ENCODE measurements at places on chromosomes 7 and 10.

DNA sequence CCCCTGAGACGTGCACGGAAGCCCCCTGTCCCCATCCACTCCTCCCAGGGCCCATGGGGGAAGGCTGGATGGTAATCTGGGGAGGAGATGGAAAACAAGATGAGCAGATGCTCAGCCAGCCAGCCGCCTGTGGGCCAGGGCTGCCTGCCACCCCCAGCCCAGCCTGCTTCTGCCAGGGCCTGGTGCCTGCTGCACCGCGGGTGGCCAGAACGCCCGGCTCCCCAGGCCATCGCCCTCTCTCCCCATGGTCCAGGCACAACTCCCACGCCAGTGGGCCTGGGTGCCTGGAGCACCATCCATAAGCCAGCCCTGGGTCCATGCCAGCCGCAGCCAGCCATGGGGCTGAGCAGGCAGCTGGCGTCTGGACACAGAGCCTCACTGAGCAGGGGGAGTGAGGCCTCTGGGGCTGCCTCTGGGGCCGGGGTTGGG lies 57.2 kb upstream of the ELN start:
- DNase-seq = no peak

- peak; percentile 22 for DNase-seq
These were observed 2.0 kb downstream of the PIP4K2A start for GRCh38 chr10:22712211-22712955.

DNA sequence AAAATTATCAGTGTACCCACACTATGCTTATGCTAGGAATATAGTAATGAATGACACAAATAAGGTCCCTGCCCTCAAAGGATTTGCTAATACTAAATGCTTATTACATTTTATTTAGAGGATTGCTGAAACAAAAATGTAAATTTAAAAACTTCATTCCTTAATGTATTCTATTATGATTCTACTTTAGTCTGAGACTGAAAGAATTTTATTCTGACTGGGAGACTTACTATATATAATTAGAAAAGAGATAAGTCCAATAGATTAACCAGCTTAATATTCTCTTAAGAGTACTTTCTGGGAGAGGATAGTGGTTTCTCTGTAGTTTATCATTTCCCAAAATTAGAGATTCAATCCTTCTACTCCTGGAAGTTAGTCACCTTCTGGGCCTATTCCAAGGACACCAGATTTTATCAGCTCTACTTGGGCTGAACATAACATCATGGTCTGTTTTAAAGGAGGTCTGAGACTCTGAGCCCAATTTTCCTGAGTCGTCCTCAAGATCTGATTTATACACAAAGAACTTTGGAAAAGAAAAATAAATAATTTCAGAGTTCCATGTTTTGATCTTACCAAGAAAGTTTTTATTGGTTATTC lies 41.1 kb downstream of the ASZ1 start:
- DNase-seq = no peak

DNA sequence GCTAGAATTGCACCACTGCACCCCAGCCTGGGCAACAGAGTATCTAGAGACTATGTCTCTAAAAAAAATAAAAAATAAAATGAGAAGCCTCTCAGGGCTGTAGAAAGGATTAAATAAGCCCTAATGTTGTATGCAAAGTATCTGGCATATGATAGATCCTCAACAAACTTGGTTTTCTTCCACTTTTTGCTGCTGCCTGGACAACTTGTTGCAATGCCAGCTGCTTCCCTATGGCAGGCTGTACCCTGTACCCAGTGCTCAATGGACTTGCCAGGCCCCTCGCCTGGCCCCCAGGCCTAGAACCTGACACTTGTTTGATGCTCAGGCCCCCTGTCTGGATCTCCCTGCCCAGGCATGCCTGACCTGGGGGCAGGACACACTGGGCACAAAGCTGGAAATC lies 28.5 kb upstream of the CDH23 start:
- DNase-seq = no peak

DNA sequence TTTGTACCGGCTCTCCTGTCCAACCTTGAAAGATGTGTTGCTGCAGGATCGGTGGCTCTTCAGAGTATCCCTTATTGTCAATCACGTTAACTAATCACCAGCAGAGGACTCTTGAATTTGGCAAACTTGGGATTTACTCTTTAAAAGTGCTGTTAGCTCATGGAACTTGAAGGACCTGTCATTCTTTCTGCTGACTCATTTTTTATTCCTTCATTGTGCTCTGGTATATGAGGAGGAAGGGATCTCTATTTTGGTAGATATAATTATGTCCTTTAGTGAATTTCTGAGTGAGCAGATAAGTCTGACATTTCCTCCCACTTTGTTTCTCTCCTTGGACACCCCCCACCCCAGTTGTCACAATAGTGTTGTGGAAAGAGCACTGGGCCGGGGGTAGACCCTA lies 175.1 kb upstream of the HDAC9 start:
- no peak for DNase-seq

- DNase-seq = no peak
These were observed 413 bp downstream of the PANK1 start for GRCh38 chr10:89644691-89644966.

DNA sequence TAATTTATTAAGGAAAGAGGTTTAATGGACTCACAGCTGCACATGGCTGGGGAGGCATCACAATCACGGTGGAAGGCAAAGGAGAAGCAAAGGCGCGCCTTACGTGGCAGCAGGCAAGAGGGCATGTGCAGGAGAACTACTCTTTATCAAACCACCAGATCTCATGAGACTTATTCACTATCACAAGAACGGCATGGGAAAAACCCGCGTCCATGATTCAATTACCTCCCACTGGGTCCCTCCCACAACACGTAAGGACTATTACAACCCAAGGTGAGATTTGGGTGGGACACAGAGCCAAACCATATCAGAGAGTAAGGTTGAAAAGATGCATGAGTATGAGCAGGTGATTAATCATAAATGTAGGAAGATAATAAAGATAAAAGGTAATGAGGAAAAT lies 3.2 kb upstream of the JCAD start:
- no peak for DNase-seq

DNA sequence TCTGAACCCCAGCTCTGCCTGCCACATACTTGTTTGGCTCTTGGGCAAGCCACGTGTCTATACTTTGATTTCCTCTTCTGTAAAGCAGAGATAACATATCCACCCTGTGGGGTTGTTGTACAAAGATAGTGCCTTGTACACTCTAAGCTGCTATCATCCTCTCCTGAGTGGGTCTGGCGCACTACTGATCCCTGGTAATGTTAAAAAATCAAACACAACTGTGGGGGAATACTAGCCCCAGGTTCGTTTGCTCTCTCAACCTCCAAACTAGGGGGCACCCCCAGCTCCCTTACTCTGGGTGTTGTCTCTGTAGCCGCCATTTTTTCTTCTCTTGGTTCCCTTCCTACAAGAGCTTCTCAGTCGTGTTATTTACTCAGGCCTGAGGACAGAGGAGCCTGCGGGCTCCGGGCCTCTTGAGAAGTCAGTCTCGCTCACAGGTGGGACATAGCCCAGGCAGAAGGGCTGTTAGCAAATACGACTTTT lies 1.0 kb downstream of the POLM start:
- no peak for DNase-seq

GRCh38 chr10:76316234-76316633 lies 884.8 kb downstream of the LRMDA start:
- no peak for DNase-seq

DNA sequence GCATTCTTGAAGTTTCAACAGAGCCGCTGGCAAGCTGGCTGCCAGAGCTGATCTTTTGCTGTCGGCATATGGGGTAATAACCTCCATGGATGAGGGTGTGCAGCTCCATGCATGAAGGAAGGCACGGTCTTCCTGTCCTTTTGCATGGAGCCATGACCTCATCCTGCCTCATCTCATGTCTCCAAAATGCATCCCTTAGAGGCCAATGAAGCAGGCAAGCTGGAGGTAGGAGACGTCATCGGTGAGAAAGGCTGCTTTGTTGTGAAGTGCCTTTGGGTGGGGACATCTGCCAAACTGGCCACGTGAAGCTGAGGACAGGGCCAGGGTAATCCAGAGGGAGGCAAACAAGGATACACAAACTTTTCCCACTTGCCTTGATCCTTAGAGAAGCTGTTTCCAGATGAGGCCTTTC lies 161.5 kb upstream of the TBX20 start:
- DNase-seq = no peak

DNA sequence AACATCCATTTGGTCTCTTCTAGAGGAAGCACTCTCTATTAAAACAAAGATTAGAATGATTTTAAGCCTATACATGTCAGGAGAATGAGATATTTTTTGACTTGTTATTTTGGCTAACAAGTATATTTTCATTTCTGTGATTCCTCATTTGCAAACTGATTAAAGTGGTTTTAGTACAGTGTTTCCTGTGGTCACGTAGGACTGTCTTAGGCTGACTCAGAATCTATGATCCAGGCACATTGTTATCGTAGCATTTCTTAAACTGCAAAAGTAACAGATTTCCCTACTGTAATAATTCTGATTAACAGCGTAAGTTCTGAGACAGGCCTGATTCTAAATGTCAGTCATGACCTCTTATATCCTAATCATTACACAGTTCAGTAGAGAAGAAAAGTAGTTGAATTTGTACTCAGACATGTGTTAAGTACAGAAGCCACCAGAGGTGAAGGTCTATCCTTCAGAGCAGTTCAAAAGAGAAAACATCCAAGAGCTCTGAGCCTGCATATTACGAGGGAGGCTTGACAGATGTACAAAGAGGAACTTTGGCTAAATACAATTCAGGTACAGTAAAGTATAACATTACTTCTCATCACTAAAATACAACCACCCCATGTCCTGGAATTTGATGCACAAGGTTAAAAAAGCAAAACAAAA lies 124.1 kb upstream of the TEX47 start:
- DNase-seq = no peak

DNA sequence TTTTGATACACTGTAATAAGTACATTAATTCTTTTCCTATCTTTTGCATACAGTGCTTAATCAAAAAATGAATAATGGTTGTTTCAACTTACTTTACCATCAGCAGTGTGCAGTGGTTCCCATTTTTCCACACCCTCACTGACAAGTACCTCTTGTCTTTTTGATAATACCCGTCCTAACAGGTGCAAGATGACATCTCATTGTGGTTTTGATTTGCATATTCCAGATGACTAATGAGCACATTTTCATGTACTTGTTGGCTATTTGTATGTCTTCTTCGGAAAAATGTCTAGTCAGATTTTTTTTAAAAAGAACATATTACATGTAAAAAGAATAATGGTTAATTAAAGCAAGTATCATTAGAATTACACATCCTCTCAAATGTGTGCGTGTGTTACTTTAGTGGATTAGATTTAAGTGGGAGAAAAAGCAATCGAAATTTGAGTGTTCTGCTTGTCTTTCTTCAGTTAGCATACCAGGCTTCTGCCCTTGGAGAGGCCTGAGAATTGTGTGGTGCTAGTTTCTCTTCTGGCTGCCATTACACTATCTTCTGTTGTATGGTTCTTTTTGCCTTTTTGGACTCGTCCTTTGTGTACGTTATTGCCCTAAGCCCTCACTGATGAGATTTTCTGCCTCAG lies 291.2 kb downstream of the AUTS2 start:
- no peak for DNase-seq

DNA sequence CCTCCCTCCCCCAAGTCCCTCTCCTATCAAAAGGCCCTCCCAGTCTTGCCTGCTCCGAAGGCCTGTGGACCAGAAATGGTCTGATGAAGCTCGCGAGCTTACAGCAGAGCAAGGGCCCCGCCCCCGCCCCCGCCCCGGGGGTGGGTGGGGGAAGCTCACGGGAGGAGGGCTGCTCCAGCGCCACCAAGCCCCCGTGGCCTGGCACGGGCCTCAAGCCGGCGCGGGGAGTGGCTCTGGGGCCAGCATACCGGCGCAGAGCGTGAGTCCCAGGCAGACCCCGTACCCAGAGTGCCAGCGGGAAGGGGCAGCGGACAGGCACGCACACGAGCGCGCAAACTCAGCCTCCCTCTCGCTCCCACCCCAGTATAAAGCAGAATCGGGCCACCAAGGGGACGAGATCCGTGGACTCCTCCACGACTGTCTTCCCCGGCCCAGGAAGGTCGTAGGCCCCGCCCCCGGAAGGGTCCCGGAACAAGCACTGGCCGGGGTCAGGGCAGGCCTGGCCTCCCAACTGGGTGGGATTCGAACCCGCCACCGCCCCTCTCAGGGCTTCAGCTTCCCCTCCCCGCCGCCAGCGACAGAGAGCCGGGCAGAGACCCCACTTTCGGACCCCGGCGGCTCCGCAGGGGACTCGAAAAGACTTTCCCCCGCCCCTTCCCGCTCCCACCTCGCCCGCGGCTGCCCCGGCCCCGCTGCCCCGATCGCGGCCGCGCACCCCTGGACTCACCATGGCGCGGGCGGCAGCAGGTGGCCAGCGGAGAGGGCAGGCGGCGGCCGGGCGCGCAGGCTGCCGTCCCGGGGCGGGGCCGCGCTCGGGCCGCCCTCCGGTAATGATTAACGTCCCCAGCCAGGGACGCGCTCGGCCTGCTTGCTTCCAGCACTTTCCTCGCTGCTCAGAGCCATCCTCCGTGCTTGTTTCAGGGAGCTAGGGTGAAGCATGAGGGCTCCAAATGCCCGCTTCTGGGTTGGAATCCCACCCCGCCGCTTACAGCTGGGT lies at the start of gene PCBD1:
Gene PCBD1 (minus strand): TSS at position 762 of the 997 bp plus-strand sequence. CDS start 32 bp downstream, at position 730.
- DNase-seq = peak; percentile 88

DNA sequence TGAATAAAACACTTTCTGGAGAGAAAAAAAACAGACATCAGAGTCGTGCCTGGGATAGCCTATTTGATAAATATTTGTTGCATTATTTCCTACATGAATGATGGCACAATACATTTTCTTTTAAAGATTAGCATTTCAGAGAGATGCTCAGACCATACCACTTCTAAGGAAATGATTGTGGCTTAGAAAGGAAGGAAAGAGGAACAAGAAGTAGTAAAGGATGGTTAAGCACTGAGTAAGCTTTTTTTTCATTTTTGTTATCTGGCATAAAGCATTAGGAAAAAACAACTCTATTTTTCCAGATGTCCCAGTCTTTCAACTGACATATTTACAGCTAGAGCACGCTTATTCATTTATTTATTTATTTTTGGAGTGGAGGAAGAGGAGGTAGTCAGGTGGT lies 258.8 kb upstream of the TEX47 start:
- DNase-seq = no peak

DNA sequence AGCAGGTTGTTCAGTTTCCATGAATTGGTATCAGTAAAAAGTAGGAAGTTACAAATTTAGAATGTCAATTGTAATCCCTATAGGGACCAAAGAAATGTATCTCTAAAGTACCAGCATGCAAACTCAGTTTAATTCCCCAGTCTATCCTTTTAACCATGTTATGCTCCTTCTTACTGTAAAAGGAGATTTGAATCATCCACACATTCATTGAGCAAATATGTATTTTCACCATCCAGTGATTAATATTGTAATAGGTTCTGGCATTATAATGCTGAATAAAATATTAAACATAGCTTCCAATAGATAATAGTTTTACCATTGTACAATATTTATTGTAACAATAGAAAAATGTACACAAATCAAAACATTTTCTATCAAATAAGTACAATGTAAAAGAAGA lies 228.2 kb upstream of the SEMA3A start:
- no peak for DNase-seq

All from AG08396 (cell line).